ENCODE measurements at places on chromosomes 16 and 17.

DNA sequence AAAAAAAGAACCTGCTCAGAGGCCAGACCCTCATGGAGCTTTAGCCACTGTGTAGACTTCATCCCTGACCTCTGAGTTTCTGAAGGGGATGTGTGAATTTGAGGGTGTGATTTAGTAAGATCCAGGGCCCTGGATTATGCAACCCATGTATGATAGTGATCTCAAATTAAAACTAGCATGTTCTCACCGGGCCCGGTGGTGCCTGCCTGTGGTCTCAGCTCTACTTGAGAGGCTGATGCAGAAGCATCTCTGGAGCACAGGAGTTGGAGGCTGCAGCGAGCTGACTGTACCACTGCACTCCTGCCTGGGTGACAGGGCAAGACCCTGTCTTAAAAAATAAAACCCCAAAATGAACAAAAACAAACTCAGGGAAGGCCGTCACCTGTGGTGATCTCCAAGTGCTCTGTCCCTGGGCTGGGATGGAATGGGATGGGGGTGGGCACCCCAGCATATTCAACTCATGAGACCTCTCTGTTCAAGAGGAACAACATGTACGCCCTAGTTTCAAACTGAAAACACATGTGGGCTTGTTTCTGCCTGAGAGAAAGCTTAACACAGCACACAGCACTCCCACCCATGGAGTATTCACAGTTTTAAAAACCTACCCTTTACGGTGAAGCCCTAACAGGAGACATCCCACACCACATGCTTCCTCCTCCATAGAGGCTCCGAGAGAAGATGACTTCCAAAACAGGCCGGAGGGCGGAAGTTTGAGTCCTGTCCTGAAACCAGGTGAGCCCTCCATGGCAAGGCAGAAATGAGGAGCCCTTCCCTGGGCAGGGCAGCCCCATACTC lies 30.1 kb downstream of the GNPTG start:
- no peak for DNase-seq

- DNase-seq, result peak; percentile 59
Measured at GRCh38 chr16:89599451-89599858, 14.0 kb upstream of the DPEP1 start.

- DNase-seq, result no peak
Measured at GRCh38 chr17:28553000-28553505, 629 bp upstream of the UNC119 start.

- DNase-seq, result no peak
Measured at GRCh38 chr17:71987634-71988033, 133.2 kb upstream of the SOX9 start.

GRCh38 chr16:81457326-81458133 lies 12.9 kb downstream of the CMIP start:
- DNase-seq, result no peak

All from CD8-positive, alpha-beta T cell (primary cell).